ENCODE measurements at places on chromosomes 4 and X. TPM values are rescaled to one million over a fixed set of nuclear protein-coding genes. Genes with fewer than 3 reads are reported as not detected.

C1QTNF7 gene
- 11.7 TPM for polyA plus RNA-seq

GASK1B gene
- 25.9 TPM for polyA plus RNA-seq

GNPDA2 gene
- 35.5 TPM for polyA plus RNA-seq

TEC gene
- 8.9 TPM for polyA plus RNA-seq

METTL14 gene
- 53.4 TPM for polyA plus RNA-seq

PDE5A gene
- polyA plus RNA-seq, result 36.8 TPM

SPACA5B gene
- not detected for polyA plus RNA-seq

CXCR3 gene
- polyA plus RNA-seq, result 0.37 TPM

GPRIN3 gene
- 1.2 TPM for polyA plus RNA-seq

ARSD gene
- polyA plus RNA-seq, result 59.6 TPM

DNA sequence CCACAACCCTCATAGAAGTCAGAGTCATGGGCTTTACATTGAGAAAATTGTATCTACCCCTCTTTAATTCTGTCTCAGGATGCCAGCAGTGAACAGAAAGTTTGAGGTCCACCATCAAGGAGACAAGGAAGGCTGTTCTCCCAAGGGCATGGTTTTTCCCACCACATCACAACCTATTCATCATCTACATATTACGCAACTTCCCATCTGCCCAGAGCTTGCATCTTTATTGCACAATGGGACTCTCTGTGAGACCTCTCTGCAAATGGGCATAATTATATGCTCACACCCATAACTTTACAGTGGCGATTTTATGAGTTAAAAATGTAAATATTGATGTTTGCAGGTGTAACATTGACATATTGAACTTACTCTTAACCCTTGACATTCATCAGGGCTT lies 38.9 kb downstream of the PAGE2 start:
- DNase-seq, result no peak

DNA sequence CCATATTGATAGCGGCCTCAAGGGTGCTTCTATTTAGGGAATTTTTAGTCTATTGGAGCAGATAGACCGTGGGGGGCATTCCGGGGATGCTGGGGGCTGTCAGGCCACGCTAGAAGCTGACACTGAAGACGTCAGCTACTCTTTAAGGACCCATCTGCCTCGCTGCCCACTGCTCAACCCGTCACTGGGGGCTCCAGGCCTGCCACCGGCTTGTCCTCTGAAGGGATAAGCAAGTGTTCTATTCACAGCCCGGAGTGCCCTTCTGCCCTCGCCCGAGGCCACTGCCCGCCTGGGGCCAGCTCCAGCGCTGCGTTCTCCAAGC lies 679 bp upstream of the MSL3 start:
- no peak for DNase-seq

DNA sequence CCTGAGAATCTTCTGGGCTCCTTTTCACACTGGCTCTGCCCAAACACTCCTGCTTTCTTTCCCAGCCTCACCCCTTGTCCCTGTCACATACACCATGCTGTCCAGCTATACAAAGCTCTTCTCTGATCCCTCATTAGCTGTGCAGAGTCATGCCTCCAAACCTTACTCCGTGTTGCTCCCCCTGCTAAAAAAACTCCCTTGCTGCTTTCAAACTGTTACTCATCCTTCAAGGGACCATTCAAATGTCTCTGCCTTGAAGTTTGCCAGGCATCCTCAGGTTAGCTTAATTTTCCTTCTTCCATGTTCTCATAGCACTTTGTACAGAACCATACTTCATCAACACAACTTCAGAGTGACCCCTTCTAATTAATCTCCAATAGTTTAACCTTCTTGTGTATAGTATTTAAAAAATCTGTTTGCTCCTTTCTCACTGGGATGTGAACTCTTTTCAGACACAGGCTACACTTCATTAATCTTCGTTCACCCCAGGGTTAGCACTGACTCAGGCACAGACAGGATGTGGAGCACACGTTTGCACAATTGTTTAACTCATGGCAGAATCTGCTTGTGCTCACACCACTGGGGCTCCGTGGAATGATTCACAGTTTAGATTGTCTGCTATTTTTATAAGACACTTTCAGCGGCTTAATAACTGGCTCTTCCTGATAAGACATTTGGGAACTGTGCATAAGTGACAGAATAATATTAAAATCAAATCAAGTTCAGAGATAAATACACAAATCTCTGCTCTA lies 21.4 kb upstream of the SEL1L3 start:
- no peak for DNase-seq

DNA sequence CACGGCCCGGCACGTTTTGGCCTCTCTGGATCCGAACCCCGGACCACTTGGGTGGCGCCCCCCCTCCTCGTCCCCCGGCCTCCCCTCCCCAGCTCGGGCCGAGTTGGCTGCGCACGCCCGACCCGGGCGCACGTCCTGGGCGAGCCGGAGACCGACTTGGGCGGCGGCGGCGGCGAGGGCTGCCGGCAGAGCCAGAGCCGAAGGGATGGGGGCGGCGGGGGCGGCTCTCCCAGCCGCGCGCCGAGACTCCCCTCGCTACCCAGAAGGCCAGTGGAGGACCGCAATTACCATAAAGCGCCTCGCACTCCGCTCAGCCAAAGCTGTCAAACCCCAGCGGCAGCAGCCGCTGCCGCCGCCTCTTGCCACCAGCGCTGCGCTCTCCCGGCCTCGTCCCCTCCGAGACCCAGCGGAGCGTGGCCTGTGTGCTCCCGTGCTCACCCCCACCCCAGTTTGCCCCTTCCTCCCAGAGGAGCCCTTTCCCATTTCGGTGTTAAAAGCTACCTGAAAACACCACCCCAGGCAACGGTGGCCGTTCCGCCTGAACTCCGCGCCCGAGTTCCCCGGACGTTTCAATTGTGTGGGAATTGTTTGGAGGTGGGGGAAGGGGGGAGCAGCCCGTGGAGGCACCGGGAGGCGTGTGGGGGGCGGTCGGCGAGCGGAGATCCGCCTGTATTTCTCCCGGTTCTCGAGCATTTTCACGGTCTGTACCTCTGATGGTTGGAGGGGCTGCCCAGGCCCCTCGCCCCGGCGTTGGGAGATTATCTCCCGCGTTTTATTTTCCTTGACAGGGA lies 701 bp upstream of the BCOR start:
- no peak for DNase-seq

DNA sequence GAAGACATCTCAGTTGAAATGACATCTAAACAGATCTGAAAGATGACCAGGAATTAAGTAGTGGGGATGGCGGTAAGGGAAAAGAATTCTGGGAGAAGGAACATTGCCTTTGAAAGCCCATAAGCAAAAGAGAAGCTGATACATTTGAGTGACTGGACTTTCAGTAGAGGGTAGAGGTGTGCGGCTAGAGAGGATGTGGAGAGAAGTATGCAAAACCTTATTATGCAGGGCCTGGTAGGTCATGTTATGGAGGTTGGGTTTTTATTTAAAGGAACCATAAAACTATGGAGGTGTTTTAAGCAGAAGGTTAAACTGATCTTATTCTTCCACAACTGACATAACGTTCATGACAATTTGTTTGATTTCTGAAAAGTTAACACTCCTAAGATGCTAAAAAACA lies 36.3 kb downstream of the RPS6KA3 start:
- no peak for DNase-seq

GRCh38 chrX:128078545-128078944 lies 26.3 kb upstream of the ACTRT1 start:
- DNase-seq, result no peak

GRCh38 chr4:187615972-187616371 lies 379.6 kb upstream of the ZFP42 start:
- DNase-seq, result no peak

GRCh38 chr4:68272860-68273259 lies 27.4 kb upstream of the TMPRSS11B start:
- no peak for DNase-seq

- no peak for DNase-seq
These were observed 174.6 kb downstream of the SOWAHB start for GRCh38 chr4:76723373-76723772.

- DNase-seq, result peak; percentile 15
These were observed 290.7 kb upstream of the FAM241A start for GRCh38 chr4:111854494-111855087.

- no peak for DNase-seq
These were observed 37.4 kb downstream of the PAK3 start for GRCh38 chrX:111133389-111133788.

DNA sequence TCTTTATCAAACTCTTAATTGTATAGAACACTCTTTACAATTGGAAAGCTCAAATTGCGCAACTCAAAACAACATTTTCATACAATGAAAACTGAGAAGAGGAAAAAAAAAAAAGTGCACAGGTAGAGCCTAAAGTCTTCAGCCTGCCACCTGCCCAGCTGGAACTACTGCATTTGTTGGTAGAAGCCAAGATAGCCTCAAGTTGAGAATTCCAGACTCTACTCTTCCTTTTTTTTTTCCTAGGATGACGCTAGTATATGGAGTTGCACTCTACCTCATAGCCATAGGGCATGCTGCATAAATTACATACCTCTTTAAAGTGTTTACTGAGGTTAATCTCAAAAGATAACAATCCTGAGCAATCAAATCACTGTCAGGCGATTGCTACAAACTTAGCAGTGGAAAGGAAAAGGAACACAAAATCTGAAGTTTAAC lies 13.6 kb downstream of the ABCG2 start:
- no peak for DNase-seq

- no peak for DNase-seq
These were observed 119.7 kb downstream of the PCDH7 start for GRCh38 chr4:30839583-30840520.

- no peak for DNase-seq
These were observed 46.1 kb upstream of the TSPAN7 start for GRCh38 chrX:38515291-38515690.

DNA sequence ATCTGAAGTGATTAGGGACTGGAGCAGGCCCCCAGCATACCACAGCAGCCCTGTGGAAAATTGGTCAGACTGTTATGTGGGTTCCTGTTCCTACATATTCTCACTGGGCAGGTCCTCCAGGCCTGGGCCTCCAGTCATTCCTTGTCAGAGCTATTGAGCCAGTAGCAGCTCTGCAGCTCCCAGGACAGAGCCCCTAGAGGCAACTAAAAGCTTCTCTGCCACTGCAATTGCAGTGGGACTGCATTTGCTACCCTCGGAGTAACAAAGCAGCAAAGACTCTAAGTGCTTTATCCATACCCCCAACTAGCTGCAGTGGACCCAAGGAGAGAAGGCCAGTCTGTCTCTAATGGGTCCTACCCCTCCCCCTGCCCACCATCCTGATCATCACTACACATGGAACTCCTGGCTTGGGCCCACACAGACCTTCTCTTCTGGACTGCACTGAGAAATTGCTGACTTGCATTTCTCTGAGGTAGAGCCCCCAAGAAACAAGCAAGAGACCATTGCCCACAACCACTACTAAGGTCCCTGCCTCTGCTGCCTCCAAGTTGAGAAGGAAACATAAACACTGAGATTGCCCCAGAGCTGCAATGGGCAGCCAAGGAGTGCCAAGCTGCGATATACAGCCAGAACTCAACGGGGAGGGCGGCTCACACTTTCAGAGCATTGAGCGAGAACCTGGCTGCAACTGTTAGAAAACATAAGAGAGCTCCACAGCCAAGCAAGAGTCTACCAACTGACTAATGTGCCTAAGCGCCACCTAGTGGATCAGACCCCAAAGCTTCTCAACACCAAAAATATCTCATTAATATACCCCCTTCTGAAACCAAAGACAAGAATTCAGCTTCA lies 738.7 kb upstream of the NDST4 start:
- DNase-seq, result peak; percentile 12

DNA sequence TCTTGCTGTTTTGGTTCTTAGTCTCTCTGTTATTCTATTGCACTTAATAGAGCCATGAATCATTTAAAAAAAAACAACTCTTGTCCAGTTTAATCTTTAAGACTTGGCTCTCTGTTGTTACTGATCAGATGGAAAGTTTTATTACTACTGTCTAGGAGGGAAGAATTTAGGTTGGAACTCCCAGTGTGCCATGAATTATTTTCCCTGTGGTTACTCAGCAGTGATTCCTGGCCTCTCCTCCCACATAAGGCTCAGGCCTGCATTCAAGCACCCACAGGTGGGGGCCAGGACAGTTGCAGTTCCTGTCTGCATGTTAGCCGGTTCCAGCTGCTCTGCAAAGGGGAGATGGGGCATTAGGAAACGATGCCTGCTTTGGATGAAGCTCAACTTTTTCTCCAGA lies 29.8 kb upstream of the ESX1 start:
- DNase-seq, result no peak

DNA sequence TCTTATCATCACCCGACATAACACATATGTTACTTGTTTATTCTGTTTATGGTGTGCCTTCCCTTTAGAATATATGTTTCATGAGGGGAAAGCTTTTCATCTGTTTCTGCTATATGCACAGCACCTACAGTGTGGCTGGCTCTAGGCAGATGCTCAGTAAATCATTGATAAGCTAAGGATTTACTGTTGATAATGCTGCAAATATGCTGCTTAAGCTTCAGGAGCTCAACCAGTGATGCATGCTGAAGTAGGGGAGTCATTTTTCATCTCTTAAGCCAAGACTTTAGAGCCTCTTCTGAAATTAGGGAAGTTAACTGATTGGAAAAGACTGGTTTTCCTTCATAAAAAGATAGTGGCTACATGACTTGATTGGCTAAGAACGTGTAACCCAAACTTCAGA lies 16.4 kb downstream of the FAT4 start:
- no peak for DNase-seq

GRCh38 chr4:176436293-176436973 lies 116.7 kb downstream of the SPCS3 start:
- DNase-seq, result no peak

DNA sequence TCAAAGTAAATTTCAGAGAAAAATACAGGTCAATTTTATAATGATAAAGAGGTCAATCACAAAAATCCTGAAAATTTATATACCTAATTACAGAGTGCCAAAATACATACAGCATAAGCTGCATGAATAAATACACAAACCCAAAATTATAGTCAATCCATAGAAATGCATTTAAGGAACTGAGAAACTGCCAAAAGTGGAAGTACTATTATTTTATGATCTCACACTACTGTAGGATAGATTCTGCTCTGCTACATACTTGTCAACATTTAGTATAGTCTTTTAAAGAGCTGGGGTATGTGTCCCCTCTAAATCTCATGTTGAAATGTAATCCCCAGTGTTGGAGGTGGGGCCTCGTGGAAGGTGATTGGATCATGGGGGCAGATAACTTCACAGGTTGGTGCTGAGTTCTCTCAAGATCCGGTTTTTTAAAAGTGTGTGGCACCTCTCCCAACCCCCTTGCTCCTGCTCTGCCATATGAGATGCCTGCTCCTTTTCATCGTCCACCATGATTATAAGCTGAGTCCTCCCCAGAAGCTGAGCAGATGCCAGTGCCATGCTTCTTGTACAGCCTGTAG lies 31.8 kb downstream of the CHIC2 start:
- DNase-seq, result no peak

DNA sequence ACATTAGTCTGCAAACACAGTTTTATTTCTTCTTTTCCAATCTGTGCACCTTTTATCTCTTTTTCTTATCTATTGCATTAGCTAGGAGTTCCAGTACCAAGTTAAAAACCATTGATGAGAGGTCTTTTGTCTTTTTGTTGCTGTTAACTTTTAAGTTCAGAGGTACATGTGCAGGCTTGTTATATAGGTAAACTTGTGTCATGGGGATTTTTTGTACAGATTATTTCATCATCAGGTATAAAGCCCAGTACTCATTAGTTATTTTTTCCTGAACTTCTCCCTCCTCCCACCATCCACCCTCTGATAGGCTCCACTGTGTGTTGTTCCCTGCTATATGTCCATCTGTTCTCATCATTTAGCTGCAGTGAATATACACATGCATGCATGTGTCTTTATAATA lies 349.9 kb downstream of the PDHA2 start:
- no peak for DNase-seq

Data from right lung (tissue), 10 donors.